ENCODE measurements at places on chromosomes 4 and X.

DNA sequence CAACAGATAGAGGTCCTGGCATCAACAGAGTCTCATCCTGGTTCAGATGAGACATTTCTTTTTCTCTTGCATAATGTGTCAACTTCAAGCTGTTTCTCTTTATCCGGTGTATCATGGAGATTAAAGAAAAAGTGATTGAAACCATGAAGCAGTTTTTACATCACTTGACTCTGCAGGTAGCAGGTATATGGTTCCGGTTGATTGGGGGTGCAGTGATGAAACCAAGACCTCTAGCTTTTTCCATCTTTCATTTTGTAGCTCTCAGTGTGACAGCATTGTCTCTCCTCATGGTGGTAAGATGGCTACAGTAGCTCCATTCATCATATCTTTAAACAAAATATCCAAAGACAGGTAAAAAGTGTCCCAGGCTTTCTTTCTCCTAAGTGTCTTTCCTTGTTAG is 2.4 kb upstream of the HOPX start:
- DNase-seq, result no peak

DNA sequence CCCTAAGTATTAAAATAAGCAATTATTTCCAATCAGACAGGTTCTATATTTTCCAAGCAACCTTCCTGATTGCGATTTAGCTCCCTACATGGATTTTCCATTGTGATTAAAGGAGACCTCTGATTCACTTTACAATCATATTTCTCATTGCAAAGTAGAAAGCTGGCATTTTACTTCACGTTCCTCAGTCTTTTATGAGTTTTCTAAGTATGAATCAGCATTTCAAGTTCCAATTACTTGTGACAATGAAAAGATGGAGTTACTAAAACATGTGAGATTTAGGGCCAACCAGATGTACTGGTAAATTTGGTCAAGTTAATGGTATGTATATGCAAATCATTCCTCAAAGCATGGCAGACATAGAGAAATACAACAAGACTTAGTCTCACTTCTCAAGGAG is 206.2 kb downstream of the KCNIP4 start:
- no peak for DNase-seq

DNA sequence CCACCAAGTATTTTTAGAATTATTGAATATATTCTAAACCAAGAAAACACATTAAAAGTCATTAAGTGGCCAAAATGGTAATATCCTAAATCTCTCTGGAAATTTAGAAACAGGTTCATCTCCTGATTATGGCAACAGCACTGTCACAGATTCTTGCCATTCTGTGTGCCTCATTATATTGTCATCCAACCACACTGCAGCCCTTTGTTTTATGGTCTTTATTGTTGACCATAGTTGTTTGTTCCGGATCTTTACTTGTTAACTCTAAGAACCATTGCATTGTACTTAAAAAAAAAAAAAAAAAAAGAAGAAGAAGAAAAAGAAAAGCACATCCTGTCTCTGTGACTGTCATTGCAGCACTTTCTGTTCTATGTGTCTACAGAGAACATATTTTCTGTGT is 822.1 kb upstream of the ADGRL3 start:
- DNase-seq, result no peak

DNA sequence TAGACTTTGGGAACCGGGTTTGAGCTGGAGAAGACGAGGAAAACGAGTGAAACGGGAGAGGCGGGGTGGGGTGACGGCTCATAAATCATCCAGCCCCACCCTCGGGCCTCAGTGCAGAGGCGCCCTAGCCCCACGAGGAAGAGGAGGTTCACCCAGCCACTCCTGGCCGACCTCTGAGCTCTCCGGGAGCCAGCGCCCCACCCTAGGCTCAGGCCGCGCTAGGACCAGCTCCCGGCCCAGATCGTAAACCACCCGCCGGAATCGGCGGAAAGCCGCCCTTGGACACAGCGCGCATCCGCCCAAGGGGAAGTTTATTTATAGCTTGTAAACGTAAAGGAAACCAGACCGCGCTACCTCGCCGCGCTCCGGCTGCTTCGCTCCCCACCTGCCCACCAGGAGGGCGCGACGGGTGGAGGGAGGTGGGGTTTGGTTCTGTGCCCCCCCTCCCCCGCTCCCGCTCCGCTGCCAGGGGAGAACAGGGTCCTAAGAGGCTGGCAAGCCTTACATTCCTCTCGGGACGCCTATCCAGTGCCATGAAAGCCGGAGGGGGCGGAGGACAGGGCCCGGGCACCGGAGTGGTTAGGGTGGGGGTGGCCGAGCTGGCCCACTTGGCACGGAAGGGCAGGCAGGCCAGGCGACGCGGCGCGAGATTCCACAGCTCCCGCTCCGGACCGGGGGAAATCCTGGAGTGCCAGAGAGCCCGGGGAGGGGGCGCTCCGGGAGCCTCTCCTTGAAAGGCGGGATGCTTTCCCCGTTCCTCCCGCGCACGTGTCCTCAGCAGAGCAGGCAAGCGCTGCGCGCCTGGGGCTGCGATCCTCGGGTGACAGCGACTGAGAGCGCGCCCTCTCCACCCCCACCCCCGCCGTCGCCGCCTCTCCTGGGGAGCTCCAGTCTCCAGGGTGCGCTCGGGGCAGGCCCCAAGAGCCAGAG is 84.2 kb downstream of the BCOR start:
- peak; percentile 45 for DNase-seq

DNA sequence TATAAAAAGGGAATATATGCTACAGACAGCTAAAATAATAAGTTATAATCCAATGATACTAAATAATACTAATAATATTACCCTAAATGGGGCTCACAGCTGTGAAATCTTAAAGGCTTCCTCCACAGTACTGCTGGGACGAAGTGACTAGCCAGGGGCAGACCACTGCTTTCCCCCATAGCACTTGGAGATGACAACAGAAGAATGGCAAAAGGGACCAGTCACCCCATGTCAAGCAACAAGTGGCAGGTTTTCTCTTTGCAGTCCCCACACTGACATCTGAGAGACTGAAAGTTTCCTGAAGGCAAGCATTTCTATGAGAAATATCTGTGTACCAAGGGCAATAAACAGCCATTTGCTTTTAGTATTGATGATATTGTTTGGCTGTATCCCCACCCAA is 173.5 kb upstream of the GPC4 start:
- DNase-seq, result no peak
